ENCODE measurements at places on chromosomes 7 and 10.

- no peak for DNase-seq
Observed at GRCh38 chr7:19575909-19576557, 132.8 kb downstream of the POLR1F start.

DNA sequence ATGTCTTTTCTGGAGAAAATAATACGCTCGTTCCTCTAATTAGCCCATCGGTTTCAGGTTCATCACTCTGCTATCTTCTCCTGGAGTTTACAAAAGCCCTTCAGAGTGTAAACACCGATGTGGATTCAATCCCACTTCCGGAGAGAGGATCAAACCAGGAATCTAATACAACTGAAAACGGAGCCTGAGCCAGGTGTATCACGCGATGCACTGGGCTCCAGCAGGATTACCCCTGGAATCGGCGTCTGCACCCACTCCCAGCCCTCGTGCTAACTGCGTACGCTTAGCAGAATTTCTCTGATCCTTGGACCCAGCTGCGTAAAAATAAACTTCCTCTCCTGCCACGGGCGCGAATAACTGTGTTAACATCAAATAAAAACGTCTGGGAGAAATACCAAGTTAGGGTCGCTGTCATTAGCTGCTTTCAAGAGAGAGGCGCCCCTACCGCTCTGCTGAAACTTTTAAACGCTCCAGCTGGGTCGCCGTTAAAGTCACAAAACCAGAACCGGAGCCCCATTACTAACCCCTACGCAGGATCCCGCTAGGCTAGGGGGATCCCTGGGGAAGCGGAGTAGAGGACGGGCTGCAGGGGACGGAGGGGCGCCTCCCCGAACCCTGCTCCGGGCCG is 502 bp downstream of the ZNF3 start:
- DNase-seq = no peak

GRCh38 chr10:100687143-100688003 is 58.0 kb upstream of the PAX2 start:
- DNase-seq = no peak

- no peak for DNase-seq
Observed at GRCh38 chr7:55235115-55235514, 130.0 kb upstream of the LANCL2 start.

DNA sequence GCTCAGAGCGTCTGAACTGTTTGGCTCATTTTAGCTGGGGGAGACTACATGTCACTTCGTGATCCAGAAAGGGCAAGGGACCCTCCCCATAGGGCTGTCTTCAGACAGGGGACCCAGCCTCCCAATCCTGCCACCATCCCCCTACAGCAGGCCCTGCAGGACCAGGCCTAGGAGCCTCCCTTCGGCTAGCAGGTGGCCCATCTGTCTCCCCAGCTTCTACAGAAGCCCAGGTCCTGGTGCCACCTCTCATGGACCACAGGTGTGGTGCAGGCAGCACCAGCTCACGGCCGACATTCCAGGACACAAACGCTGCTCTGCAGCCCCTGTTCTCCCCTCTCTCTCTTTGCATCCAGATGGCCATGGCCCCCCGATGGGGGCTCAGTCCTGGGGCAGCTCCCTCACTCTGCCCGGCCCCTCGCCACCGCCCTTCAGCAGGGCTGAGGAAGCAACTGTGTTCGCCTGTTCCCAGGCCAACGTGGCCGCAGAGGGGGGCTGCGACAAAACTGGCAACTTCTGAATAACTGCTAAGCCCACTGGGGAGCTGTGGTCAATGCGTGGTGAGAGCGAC is 10.3 kb downstream of the TECPR1 start:
- DNase-seq = no peak

DNA sequence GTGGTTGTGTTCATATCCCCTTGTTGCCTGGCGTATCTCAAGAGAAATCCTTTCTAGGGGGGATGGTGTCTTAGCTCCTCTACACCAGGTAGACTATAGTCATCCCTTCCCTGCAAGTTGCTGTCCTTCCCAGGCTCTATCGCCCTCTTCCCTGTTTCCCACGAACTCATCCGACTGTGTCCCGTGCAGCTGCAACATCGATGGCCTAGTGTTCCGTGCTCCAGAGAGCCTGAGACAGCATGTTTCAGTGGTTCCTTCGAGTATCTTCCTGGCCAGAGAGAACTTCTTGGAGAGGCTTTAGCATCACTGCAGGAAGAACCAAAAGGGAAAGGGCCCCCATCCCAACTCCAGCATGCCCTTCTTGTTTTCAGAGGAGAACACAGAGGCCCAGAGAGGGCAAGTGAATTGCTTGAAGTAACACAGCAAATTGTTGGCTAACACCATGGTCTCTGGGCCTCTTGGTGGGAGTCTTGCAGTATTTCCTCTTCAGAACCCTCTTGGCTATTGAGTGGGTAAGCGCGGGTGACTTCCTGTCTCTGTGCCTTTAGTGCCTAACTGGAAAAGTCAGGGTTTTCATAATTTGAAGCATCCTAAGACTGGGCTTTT is 162.9 kb downstream of the RGS10 start:
- DNase-seq = no peak

- DNase-seq = no peak
Observed at GRCh38 chr7:153440715-153441114, 611.5 kb upstream of the DPP6 start.

DNA sequence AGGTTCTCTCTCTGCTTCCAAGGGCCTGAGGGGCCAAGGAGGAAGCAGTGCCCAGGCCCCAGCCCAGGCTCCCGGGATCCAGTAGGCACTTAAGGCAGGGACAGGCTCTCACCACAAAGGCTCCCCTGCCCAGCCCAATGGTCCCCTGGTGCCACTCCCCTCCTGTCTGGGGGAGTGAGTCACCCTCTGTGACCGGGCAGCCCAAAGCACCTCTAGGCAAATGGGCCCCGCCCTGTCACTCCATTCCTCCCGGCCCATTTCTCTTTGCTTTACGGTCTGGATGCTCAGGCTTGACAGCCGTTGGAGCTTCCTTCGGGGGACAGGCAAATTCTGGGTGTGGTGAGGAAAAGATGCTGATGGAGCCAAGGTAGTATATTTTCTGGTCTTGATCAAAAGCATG is at the start of gene CALHM3:
TSS of gene CALHM3 (minus strand) at position 106 of the 400 bp plus-strand sequence. CDS start 208 bp downstream, outside the sequence.
- no peak for DNase-seq

DNA sequence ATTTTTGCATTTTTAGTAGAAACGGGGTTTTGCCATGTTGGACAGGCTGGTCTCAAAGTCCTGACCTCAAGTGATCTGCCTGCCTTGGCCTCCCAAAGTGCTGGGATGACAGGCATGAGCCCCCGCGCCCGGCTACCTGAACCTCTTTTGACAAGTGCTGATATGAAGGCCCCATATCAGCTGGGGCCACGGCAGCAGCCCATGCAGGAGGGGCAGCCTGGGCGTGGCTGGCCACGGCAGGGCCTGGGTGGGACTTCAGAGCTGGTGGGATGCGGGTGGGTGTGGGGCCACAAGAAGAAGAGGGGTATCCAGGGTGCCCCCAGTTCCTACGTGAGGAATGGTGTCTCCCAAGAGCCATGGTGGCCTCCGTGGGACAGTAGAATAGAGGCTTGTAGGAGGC is 6.9 kb downstream of the LRRC27 start:
- no peak for DNase-seq

DNA sequence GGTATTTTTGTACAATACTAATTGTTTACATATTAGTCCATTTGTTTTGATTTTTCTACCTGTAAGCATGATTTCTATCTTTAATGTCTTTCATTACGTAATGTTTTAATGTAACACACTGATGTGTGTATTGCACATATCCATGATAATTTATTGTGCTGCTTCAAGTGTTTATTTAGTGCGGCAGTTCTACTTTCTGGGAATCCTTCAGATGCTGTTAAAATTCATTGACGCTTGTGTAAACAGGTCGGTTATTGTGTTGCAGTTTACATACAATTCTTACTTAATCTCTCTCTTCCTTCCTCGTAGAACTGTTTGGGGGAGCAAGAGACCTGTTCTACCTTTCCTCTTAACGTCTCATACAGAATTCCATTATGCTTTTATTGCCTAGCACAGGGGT is 6.9 kb downstream of the TMEM60 start:
- no peak for DNase-seq

- DNase-seq = no peak
Observed at GRCh38 chr7:134893920-134894319, 92.4 kb upstream of the AGBL3 start.

DNA sequence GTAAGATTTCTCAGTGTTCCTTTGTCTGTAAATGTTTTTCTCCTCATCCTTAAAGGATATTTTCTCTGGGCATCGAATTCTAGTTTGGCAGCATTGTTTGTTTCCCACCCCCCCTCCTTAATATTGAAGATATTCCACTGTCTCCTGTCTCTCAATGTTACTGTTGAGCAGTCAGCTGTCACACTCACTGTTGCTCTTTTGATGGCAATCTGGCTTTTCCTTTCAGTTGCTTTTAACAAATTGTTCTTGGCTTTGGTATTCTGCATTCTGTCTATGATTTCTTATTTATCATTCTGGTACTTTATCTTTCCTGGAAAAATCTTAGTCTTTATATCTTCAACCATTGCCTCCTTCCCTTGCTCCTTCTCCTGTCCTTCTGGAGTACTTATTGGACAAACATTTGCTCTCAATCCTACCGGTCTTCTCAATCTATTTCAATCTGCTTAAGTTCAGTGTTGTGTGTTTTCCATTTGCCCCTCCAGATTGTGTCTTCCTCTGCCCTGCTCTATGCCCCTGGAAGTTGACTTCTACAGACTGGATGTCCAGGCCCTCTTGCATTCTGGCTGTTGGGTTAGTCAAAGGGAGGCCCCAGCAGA is 9.3 kb upstream of the GTPBP4 start:
- no peak for DNase-seq

GRCh38 chr10:132146941-132147915 is 39.5 kb upstream of the DPYSL4 start:
- no peak for DNase-seq

- no peak for DNase-seq
Observed at GRCh38 chr7:34939175-34939574, 98.1 kb downstream of the DPY19L1 start.

GRCh38 chr7:69882269-69882668 is 284.0 kb downstream of the AUTS2 start:
- no peak for DNase-seq

GRCh38 chr10:55740110-55740509 is 620.9 kb downstream of the ZWINT start:
- DNase-seq = no peak

DNA sequence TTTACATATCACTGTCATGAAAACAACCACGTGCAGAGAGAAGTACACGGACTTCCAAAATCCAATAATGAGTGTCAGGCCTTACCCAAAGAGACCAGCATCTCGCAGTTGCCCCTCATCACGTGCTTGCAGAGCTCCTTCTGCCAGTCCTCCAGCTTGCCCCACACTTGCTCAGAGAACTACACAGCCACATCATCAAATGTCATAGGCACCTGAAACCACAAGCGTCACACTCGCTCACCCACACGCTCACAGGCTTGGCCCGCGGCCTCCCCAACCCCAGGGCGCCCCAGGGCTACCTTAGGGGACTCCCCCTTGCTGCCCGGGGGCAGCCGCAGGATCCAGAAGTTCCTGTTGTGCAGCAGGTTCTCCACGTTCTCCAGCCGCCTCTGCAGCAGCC is 123.4 kb upstream of the ZNF746 start:
- DNase-seq = no peak

- DNase-seq = no peak
Observed at GRCh38 chr7:10181996-10182395, 791.7 kb upstream of the PHF14 start.

DNA sequence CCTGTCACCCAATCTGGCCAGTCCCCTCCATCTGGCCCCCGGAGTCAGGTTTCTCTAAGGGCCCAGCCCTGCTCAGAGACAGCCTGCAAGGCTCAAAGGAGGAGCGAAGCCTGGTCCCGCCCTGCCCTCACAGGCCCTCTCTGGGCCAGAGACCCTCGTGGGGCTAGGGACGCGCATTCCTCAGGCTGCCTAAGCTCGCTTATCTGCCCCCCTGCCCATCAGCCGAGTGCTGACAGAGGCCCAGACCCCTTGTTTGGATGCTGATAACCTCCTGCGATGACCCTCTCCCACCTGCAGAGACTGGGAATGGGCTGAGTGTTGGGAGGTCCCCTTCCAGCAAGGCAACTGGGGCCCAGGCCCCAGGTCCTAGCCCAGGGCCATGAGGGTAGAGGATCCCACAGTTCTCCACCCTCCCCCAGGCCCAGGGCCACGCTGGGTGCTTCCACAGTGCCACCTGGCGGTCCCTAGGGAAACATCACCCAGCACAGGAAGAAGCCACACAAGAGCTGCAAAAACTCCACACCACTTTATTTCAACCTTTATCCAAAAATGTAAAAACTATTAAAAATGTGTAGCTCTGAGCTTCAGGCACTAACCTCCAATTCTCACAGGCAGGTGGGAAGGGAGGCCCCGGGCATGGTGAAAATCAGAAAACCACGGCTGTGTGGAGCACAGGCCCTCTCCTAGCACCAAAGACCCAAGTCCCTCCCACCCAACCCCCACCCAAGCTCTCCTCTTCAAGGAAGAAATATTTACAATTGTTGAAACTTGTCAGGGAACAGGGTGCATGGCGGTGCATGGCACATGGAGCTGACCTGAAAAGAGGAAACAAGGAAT is 2.2 kb downstream of the NPM3 start:
- peak; percentile 75 for DNase-seq

DNA sequence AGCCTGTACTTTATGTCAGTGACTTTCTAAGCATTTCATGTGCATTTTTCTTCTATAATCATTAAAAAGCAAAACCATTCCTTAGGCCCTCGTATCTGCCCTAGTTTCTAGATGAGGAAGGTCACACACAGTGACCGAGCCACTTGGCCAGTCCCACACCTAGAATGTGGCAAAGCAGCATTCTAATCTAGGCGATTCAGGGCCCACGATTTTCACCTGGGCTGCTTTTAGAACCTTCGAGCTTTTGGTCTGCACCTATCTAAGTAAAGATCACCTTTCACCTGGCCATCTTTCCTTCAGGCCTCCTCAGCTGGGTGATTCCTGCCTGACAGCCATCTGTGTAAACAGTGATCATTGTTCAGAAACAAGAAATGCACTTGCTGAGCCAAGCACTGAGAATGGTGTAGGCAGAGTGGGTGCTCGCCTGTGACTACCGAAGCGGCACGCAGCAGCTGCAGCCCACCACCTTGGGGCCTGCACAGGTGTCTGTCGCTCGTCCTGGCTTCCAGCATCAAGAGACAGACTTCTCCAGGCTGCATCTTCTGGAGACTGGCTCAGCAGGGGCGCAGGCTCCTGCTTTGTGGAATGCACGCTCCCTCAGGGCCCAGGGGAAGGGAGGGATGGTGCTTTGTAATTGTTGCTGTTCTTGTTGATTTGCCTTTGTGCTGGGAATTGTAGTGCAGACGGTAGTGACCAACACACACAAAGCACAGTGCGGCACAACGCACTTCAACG is 149.0 kb upstream of the INSYN2A start:
- no peak for DNase-seq

GRCh38 chr10:77310288-77310840 is 327.2 kb downstream of the KCNMA1 start:
- DNase-seq = no peak

DNA sequence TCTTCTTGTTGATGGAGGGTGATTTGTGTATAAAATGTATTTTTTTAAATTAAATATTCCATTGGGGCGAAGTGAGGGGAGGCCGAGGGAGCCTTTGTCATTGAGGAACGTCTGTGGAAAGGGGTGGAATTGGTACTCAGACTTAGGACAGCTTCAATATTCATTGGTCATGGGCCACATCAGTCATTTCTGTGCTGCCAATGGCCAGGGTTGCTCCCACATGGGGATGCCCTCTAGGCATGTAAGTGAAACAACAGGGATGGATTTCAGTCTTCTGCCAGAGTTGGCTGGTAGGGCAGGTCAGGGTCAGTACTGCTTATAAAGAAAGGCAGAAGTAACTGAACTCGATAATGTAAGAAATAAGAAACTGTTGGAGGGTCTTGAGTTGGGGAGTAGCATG is 47.2 kb downstream of the NEURL1 start:
- no peak for DNase-seq
